ENCODE measurements at places on chromosomes 6 and 20.

GRCh38 chr20:12069181-12069580 lies 151.5 kb downstream of the BTBD3 start:
- no peak for DNase-seq

GRCh38 chr20:25058051-25058846 lies at the start of gene ACSS1:
Gene ACSS1 (minus strand): TSS chr20:25058139. CDS start chr20:25058102, 37 bp downstream.
- DNase-seq: no peak

DNA sequence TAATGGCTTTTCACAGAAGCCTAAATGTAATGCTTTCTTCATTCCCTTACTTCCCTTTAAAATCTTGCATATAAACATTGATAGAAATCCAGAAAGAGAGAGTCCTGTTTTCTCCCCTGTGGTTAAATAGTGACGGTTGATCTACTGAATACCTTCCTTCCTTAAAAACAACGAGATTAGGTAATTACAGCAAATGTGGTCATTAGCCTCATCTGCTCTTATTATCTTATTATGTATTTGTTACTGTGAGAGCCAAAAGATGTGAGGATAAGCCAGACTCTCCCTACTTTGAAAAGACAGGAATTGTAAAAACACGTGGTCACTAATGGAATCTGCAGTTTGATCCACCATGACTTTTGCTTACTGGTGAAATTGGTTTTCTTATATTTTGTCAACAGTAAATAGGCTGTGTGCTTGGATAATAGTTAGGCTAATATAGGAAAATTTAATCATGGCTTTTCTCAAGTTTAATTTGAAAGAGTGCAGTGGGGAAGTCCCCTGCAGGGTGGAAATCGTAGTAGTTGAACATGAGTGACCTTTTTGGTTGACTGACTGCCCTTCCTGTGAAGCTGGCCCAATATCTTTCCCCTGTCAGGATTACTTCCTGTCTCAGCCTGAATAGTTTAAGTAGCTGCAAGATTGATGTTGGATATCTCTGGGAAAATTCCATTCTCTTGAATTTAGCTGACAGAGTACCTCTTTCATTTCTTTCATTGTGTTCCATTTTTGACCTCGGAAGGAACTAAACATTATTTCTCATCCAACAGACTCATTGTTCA lies 62.8 kb downstream of the JARID2 start:
- no peak for DNase-seq

- no peak for DNase-seq
Measured at GRCh38 chr6:12022953-12023388, 10.9 kb downstream of the HIVEP1 start.

- DNase-seq: no peak
Measured at GRCh38 chr6:131947986-131948661, 3.0 kb downstream of the CCN2 start.

DNA sequence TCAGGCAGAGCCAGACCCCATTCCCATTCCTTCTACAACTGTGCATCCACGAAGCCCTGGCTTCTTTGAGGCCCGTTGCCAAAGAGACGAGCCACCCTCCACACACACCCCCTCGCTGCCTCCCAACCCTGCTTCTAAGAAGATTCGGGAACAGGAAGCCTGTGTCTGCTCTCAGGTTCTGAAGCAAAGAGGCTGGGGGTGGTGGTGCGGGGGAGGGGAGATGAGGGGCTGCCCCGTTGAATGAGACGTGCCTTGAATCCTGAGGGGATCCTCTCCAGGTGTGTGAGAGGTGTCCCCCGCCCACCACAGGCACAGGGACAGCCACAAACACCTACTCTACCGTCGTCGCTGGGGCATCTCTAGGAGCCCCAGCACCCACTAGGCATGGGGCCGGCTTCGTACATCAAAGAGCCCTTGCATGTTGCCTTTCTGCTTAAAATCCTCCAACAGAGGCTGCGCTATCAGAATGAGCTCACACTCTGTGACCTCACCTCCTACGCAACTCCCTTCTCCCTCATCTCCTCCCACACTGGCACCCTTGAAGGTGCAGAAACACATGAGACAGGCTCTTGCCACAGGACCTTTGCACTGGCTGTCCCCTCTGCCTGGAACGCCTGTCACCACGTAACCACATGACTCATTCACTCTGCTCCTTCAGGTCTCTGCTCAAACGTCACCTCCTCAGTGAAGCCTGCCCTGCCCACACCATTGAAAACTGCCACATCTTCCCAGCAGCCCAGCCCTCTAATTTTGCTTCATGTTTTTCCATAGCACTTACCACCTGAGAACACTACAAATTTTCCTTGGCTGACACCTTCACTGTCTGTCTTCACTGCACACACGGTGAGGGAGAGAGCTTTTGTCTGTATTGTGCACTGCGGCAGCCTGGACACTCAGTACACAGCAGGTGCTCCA lies 58.5 kb downstream of the PREX1 start:
- DNase-seq: no peak

GRCh38 chr6:28710466-28711191 lies 184.9 kb downstream of the GPX5 start:
- no peak for DNase-seq

DNA sequence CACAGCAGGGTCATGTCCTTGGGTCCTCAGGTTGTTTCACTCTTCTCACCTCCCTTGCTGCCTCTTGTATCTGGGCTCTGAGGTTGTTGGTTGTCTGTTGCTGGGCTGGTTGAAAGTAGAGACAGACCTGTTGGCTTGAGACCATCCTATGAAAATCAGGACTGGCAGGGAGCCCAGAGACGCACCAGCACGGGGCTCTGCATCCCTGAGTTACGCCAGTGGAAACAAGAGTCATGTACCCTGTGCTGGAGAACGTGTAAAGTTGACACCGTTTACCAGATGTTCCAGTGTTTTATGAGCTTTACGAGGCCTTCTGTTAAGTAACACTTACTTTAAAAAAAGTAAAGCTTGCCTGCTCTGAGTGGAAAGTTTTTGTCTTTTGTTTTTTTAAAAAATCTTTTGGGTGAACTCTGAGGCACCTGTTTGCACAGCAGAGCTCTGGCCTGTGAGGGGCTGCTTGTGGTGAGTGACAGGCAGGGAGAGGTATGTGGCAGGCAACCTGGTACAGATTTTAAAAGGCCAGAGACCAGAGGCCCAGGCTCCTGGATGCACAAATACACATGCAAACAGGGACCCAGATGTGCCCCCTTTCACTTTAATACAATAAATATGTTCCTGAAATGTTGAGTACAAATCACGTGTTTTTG lies 260.0 kb upstream of the SUPT3H start:
- no peak for DNase-seq

DNA sequence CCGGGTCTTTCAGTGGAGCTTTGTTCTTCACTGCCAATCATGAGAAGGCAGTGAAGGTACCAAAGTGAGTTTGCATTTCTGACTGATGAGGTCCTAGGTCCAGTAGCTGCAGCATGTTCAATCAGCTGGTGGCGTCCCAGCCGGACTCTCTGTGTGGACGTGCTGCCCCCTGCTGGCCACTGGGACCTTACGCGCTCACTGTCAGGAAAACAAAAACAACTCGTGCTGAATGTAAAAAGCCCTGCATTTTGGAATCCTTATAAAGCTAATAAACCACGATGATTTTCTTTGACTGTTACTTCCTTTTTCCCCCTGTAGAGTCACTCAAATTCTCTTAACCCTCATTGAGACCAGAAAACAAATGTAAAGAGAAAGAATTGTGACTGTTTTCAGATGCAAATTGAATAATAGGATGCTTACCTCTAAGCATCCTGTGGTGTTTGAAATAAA lies 4.9 kb upstream of the CD24 start:
- DNase-seq: no peak

- DNase-seq: no peak
Measured at GRCh38 chr6:105892577-105893262, 193.4 kb upstream of the PRDM1 start.

DNA sequence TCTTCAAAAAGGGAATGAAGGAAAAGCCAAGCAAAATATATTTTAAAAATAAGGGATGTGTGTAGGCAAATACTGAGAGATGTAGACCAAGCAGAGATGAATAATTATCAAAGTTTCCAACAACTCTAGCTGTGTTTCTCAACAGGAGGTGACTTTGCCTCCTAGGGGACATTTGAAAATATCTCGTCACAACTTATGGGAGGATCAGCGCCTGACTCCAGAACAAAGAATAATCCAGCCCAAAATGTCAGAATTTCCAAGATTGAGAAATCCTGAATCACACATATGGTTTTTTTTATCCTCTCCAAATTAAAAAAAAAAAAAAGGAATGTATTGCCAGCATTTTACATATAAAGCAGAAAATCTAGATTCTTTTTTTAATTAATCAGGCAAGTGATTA lies 241.2 kb upstream of the ZFP64 start:
- DNase-seq: no peak

DNA sequence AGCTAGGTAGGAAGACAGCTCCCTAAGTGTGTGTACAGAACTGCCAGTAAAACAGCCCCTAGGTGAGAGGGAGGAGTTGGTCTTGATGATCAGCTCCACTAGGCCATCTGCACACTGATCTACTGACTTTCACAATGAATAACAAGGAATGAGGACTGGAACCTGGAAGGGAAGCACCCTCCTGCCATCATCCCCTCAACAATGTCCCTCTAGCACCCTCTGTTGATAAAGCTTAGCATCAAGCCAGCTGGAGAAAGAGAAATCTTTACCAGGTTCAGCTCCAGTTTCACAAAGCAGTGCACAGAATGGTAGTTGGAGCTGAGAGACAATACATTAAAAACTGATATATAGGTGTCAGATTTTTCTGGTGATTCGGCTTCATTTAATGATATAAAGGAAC lies 57.2 kb upstream of the IRAK1BP1 start:
- no peak for DNase-seq

GRCh38 chr6:125301435-125302391 lies at the start of gene HDDC2:
Gene HDDC2 (minus strand): TSS chr6:125301967. CDS start chr6:125301932, 35 bp downstream.
- DNase-seq: no peak

DNA sequence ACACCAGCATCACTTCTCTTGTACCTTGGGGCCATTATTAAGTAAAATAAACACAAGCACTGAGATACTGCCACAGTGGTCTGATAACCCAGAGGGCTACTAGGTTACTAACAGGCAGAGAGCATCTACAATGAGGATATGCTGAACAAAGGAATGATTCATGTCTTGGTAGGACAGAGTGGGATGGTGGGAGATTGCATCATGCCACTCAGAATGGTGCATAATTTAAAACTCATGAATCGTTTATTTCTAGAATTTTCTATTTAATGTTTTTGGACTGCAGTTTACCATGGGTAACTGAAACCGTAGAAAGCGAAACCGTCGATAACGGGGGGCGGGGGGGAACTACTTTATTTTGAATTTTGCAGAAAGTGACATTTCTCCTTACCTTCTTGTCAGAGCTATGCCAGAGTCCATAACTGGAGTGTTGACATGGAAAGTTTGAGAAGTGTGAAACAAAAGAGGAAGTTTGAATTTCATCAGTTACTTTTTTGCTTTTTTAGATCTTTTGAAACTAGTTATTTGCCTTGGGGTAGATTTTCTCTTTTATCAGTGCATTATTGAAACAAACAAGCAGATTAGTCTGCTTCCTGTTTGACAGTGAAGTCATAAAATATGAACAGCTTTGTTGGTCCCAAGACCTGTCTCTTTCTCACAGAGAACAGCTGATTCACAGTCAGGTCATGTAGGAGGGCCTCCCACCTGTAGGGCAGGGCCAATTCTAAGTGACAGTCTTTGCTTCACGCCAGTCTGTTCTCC lies 124.9 kb downstream of the KLHL32 start:
- no peak for DNase-seq

Measured in cerebellar nuclear complex (tissue), 1 donor.